KBM-7 (cell line): ENCODE measurements at places on chromosomes 4 and X.

DNA sequence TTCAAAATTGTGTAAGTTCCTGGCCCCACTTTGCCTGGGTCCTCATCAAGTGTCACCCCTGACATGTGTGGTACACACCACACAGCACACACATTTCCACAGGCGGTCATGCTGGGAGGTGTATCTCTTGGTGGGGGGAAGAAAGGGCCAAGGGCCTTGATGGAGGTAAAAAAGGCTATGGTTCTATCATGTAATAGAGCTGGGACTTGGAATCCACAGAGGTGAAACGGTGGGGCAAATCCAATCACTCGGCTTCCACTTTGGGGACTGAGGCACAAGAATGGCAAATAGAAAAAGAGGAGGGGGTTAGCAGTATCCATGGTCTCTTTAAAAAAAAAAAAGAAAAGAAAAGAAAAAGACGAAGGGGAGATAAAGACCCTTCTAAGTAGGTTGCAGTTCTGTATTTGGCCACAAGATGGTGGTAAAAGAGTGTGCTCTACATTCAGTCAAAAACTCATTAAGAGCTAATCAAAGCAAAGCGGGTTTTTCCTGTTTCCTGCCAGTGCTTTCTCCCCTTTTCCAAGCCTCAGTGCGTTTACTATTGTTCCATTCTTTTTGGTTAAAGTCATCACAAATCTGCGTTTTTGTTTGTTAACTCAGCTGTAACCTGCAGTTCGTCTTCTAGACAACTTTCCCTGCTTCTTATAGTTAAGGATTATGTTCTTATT is 37.0 kb upstream of the ATP6AP2 start:
- peak; percentile 75 for DNase-seq

DNA sequence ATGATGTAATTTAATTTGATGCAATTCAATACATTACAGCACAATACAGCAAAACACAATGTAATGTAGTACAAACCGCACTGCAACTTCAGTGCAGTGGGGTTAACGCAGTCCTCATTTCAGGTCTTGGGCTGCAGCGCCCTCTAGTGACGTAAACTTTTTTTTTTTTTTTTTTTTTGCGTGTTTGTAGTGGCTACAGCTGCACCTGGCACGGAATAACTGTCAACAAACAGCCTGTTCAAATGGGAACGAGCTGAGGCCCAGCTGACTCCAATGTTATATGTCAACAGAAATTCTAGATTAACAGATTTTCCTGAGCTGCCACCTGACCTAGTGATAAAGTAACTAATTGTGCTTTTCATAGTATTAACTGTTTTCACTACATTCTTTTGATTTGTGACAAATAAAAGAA is 33.5 kb upstream of the RASSF6 start:
- DNase-seq: peak; percentile 85

- DNase-seq: no peak
Measured at GRCh38 chr4:1761130-1761689, 31.9 kb upstream of the FGFR3 start.

DNA sequence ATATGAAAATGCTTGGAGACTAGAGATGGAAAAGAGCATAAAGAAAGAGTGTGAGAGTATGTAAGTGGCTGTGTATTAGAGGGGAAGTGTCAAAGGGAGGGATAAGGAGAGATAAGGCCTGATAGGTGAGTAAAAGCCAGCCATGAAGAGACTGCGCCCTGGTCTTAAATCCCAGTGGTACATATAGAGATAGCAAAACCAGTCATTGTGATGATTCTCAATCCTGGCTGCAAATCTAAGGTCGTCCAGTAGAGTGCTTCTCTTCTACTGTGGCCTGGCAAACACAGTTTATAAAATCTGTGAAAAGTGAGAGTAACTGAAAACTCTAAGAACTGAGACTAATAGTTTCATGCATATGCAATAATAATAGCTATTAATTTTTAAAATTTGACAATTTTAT is 86.9 kb downstream of the MAB21L2 start:
- no peak for DNase-seq

DNA sequence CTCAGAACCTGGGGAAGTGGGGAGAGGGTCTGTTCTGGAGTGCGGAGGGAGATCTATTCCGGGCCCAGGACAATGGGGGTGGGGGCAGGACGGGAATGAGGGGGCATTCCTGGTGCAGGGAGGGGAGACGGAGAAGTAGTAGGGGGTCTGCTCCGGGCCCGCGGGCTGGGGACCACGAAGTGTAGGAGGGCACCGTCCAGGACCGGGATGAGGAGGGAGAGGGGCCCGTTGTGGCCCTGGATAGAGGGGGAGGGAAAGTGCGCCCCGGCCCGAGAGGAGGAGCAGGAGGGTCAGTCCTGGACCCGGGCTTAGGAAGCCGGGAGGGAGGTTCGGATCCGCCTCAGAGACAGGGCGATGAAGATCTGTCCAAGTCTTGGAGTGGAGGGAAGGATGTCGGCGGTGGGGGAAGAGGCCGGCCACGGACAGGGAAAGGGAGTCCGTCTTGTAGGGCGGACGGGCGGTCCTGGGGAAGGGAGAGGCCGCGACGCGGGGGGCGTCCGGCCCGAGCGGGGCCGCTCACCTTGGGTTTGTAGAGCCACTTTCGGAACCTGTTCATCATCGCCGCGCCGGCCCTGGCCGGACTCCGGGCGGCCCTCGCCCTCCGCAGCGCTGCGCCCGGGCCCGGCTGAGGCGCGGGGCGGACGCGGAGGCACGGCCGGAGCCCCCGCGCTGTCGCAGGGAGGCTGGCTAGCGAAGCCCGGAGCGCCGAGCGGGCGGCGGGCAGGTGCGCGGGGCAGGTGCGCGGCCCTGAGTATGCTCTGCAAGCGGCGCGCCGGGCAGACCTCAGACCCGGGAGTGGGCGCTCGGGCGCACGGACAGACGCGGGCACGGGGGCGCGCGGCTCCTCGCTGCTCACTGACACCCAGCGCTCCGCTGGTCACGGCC is at the start of gene ZFYVE28:
ZFYVE28 (minus strand) TSS at position 881 of the 885 bp plus-strand sequence; CDS start at position 559, 322 bp downstream.
- DNase-seq: no peak

DNA sequence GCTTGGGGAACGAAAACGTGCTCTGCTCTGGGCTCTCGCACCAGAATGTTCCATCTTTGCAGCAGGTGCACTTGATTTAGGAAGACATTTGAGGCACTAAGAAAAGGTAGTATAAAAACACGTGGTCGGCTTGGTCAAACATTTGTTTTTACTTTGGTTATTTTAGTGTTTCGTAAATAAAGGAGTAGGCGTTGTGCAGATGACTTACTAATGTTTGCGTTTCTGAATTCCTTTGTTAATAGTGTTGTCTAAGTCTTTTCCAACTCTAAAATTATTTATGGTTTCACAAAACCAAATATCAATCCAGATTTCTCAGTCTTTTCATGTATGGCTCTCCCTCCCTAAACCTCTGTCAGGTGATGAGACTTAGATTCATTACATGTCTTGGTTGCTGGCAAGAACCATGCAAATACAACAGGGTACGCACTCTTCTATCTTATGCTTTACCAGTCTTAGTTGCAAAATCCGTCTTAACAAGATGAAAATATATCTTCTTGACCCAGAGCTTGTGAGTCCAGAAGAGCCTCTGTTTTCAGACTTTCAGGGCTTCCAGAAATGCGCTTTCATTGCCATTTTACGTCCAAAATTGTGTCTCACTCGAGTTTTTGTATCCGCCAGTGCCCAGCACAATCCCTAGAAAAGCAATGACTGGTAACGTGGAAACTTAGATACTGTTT is 686 bp downstream of the MTHFD2L start:
- DNase-seq: peak; percentile 25

- DNase-seq: no peak
Measured at GRCh38 chrX:103275947-103276567, 493 bp downstream of the TCEAL5 start.

DNA sequence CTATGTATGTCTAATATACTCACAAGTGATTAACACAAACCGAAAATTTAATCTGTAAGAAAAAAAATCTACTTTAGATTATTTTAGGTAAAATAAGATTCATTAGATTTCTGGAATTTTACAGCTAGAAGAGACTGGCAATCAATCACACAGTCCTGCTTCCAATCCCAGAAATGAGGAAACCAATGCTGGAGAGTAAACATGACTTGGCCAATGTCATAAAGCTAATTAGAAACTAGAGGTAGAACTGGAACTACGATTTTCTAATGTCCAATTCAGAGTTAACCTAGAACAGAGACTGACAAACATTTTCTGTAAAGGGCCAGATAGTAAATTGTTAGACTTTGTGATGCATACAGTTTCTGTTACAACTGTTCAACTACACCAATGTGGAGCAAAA is 123.6 kb downstream of the CORIN start:
- DNase-seq: no peak

DNA sequence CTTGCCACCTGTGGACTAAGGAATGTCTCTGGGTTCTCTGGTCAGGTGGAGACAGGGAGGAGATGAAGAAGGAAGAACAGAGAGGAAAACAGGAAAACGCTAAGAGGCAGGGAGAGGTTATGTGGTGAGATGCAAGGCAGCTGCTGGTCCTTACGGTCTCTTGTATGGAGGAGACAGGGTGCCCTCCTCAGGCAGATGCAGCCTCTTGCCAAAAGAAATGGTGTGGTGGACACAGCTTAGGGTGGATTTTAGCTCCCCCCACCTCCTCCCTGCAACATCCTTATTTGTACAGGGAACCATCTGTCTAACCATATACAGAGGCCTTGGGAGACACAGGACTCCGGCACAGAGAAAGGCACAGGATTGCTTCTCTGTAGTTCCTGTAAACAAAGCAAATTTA is 9.7 kb downstream of the OCIAD2 start:
- peak; percentile 27 for DNase-seq

DNA sequence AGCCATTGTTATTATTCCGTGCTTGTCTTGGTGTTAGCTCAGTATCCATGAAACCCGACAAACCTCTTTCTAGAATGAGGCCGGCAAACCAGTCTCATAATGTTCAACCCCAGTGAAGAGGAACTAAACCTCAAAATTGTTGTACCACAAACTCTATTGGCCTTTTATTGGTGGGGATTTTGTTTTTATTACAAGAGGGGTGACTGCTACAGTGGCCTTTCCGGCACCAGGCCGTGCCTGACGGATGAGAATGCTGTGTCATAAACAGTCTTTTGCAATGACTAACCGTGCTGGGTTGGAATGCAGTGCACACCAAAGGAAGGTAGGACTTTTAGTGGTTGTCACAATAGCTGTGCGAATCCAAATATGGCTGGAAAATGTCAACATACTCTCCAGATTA is 60.8 kb downstream of the SHROOM2 start:
- no peak for DNase-seq

DNA sequence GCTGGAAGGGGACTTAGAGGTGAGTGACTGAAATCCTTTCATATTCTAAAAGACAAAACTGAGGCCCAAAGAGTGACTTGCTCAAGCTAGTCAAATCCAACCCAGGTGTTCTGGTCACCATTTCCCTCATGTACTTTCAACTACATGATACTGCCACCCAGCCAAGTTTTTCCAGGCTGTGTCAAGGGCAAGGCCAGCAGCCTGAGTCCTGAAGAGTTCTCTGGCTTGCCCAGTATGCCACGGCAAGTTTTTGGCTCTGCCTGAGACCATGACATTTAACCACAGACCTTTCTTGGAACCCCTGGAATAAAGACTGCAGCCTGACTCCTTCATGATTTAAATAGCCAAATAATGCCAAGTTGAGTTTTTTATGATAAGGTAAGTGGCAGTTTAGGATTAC is 10.7 kb upstream of the TMEM164 start:
- DNase-seq: no peak

- DNase-seq: no peak
Measured at GRCh38 chrX:23936180-23936579, 28.4 kb downstream of the CXorf58 start.

GRCh38 chr4:158001756-158002155 is 171.1 kb downstream of the GASK1B start:
- DNase-seq: no peak

- DNase-seq: no peak
Measured at GRCh38 chr4:4499438-4500123, 42.3 kb downstream of the STX18 start.

DNA sequence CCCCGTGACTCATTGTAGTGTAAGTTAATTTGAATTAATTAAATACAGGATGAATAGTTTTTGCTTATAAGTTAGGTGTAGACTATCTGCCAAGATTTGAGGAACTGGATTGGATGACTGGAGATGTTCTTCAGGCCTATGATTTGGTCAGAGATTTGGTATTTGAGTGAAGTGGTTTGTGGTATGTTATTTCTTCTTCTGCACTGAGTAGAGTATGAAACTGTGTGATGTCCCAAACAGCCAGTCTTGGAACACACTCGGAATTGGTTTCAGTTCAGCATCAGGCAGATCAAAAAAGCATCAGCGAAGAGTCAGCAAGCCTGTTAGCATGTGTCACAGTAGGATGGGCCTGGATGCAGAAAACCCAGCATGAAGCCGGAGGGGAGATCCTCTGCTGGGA is 294.1 kb downstream of the ARHGAP10 start:
- no peak for DNase-seq

GRCh38 chrX:36684053-36684452 is 324.1 kb upstream of the FAM47C start:
- DNase-seq: peak; percentile 3

DNA sequence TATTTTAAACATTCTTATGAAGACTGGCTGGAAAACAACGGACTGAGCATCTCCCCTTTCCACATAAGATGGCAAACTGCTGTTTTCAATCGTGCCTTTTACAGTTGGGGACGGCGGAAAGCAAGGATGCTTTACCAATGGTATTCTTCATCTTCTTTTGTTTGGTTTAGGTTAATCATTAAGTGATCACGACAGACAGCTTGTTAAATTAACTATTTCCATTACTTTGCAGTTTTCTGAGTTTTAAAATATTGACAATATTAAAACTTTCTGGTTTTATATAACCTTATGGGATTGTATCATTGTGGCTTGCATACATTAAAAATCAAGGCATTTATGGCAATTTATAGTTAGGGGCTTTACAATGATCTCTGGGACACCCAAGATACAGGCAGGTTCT is 3.8 kb downstream of the MBTPS2 start:
- DNase-seq: no peak

DNA sequence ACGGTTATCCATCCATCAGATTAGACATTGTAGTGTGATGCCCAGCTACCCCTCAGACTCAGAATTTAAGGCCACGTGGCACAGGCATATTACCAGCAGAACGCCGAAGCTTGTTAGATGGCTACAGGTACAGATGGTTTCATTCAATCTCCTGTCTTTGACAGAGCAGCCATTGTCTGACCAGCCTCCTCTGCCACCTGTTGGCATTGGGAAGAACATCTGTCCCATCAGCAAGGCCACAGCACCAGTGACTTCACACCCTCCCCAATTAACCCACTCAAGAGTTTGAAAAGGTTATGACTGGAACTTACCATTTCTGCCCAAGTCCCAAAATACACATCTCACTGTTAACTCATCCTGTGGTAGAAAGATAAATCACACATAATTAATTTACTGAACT is 22.0 kb upstream of the PHKA2 start:
- no peak for DNase-seq

GRCh38 chr4:1864076-1865008 is 6.9 kb upstream of the NSD2 start:
- no peak for DNase-seq

GRCh38 chr4:1478766-1479355 is 72.6 kb upstream of the NKX1-1 start:
- DNase-seq: no peak

- DNase-seq: peak; percentile 39
Measured at GRCh38 chr4:7134737-7135388, 57.5 kb upstream of the SORCS2 start.
